ENCODE measurements at places on chromosomes 3 and 15.

- no peak for DNase-seq
Observed at GRCh38 chr15:64586259-64586870, 126.0 kb downstream of the ZNF609 start.

DNA sequence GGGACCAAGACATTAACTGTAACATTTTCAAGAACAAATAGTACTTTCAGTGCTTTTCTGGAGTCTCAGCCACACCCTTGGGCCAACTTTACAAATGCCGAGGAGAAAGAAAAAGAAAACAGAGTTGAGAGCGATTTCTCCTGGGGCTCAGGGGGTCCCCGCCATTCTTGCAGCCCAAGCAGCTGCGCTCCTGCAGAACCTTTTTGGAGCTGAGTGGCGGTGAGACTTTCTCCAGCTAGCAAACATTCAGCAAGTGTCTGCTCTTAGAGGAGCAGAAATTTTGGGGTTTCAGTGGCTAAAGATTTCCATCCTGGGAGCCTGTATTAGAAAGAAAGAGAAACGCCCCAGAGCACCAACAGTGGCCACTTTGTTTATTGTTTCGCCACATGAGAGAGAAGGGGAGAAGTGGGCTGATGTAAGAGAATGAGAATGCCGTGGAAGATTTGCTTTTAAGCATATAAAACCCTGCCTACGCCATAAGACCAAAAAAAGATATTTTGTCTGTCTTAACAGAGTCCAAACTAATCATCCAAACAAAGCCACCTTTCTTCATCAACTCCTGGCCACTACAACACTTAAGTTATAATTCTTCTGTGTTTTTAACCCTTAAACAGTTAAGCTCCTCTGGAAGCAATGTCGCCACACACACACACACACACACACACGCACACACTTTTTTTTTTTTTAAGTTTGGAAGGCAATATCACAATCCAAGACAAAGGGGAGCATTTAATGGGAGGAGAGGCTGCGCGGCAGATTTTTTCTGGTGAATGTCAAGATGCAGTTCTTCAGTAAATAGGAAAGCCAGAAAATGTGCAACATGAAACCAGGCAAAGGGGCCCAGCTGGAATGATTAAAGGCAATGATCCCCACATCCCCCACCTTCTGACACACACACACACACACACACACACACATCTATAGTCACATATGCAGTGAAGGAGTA, 19.2 kb downstream of the EID1 start:
- peak; percentile 24 for DNase-seq

DNA sequence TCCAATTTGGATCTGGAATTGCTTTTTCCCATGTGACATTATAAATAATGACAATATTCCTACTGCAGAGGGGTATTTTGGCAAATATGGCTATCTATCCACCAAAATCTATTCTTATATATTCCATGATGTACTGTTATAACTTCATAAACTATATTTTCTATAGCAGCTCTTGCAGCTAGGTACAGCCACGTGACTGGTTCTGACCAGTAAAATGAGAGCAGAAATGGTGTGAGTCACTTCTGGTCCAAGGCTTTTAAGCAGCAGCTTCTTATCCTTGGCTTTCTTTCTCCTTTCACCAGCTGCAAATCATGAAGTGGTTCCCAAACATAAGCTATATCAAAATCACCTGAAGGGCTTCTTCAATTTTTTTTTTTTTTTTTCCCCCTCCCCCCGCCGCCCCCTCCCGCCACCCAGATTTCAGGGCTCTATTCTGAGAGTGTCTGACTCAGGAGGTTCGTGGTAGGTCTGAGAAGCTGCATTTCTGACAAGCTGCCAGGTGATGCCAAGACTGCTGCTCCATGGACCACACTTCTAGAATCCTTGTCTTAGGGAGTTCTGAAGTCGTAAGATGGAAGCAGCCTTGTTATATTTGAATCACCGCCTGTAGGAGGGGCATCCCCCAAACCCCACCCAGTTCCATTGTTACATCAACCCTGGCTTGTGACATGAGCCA, 357.5 kb downstream of the CHST2 start:
- DNase-seq = no peak

DNA sequence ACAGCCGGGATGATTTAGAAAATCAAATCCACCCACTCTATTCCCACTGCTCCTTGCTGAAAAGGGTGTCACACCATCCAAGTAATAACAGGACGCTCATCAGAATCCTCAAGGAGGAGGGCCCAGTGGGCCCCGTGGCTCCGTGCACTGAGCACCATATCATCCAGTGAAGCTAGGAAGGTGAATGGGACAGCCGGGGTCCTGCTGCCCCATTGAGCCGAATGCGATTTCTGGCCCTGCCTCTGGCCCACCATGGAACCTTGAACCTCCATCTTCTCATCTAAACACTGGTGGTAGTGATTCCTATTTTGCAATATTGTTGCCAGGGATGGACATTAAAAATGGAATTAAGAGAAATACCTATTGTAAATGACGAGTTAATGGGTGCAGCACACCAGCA, 99.1 kb upstream of the SLC6A11 start:
- DNase-seq = no peak

DNA sequence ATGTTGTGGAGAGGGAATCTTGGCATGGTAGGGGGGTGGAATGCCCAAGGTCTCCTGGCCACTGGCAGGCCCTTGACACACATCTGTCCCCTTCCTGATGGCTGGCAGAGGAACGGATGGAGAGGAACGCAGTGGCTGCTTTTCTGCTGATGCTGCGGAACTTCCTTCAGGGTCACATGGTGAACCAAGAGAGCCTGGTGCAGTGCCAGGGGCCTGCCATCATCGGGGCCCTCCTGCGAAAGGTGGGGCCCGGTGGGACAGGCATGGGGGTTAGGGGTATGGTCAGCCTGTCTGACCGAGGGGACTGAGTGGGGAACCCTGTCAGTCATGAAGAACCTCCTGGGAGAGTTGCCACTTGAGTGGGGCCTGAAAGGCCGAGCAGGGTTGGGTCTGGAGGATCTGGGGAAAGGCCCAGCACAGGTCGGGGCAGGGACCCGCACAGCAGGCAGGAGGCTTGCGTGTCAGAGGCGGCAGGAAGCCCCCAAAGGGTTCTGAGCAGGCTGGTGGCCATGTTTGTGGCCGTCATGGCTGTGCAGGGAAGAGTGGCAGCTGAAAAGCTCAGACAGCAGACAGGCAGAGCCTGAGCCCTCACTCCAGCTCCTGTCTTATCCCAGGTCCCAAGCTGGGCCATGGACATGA, 18.1 kb downstream of the NBEAL2 start:
- DNase-seq = no peak

Measured in nephron progenitor cell (in vitro differentiated cells).